ENCODE measurements at places on chromosomes 2 and 18.
A peak's percentile ranks its signal among the peaks of the same experiment; 100 is the strongest.

GRCh38 chr18:58615140-58616132 lies 13.5 kb downstream of the ALPK2 start:
- DNase-seq, result no peak

- peak; percentile 64 for DNase-seq
Measured at GRCh38 chr2:160054984-160055725, 7.3 kb downstream of the PLA2R1 start.

GRCh38 chr2:152093464-152093863 lies 5.4 kb downstream of the CACNB4 start:
- DNase-seq, result no peak

GRCh38 chr2:102979429-102979828 lies 217.6 kb downstream of the TMEM182 start:
- no peak for DNase-seq

- DNase-seq, result no peak
Measured at GRCh38 chr2:220614064-220614463, 958.0 kb downstream of the EPHA4 start.

GRCh38 chr2:147353072-147353381 lies 491.8 kb upstream of the ACVR2A start:
- DNase-seq, result no peak

- DNase-seq, result no peak
Measured at GRCh38 chr2:53445383-53446070, 322.1 kb upstream of the CHAC2 start.

DNA sequence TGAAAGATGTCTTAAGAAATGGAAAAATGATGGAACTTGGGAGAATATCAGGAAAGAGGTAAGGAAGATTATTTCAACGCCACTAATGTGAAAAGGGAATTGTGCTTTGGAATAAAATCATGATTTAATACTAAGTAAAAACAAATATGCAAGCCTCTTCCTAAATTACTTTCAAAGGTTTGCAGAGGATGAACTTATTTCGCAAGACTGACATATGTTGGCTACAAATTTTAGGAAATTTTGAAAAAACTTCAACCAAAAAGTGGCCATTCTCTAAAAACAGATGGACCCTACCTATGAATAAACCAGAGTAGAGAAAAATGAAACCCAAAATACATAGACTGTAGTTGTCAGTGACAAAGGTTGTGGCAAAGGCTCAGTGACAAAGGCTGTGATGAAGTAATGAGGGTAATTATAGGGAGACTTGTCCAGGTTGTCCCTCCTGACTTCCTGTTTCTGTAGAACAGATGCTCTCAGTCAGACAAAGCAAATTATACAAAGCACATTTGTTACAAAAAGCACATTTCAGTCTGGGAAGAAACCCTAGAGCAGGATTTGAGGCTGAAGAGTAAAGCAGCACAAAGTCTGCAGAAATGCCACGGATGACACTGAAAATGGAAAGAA lies 39.5 kb downstream of the SFT2D3 start:
- DNase-seq, result no peak

DNA sequence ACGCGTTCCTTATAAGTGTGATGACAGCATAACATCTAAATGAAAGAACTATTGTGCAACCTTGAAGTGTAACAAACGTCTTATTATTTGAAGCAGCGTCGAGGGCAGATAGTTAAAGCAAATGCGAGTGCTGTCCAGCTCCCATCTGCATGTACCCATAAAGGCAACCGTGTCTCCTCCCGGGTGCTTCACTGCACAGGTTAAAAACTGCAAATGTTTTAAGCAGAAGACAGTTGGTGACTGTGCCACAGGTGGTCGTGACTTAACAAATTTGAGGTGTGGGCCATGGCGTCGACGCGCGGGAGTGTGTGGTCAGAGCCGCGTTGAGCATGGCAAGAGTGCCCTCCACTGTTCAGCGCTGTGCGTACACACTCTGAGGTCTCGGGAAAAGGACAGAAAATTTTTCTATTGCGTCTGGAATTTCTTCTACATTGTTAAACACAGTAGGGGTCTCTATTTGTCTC lies 6.4 kb downstream of the SALL3 start:
- DNase-seq, result peak; percentile 8

DNA sequence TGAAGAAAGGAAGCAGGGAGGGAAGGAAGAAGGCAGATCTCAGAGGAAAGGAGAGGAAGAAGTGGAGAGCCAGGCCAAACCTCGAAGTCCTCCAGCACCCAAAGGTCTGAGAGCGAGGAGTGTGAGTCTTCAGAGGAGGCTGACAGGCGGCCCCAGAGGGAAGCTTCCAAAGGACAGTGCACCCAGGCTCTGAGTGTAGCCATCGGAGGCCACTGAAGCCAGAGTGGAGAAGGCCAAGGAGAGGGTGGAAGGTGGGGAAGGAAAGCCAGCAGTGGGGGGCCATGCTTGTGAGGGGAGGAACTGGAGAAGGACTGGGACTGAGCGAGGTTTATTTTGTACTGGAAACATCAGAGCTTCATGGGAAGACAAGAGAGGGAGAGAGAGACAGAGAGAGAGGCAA lies 6.0 kb downstream of the ATP6V1B1 start:
- DNase-seq, result no peak

GRCh38 chr2:187168720-187169713 lies 279.0 kb downstream of the CALCRL start:
- DNase-seq, result peak; percentile 75

- DNase-seq, result no peak
Measured at GRCh38 chr2:213119061-213119809, 32.2 kb downstream of the IKZF2 start.

DNA sequence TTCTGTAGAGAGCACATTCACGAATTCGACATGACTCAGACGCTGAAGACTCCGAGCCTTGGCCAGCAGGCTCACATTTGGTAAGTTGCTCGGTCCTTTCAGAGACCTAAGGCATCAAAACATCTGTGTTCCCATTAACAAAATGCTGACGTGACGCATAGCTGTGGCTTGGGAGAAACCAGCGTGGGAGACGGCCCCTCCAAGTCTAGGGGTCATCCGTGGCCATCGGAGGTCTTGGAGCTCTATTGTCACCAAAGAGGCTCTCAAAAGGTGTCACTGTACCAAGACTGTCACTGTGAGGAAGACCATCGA lies 14.9 kb downstream of the FBLN7 start:
- DNase-seq, result no peak

DNA sequence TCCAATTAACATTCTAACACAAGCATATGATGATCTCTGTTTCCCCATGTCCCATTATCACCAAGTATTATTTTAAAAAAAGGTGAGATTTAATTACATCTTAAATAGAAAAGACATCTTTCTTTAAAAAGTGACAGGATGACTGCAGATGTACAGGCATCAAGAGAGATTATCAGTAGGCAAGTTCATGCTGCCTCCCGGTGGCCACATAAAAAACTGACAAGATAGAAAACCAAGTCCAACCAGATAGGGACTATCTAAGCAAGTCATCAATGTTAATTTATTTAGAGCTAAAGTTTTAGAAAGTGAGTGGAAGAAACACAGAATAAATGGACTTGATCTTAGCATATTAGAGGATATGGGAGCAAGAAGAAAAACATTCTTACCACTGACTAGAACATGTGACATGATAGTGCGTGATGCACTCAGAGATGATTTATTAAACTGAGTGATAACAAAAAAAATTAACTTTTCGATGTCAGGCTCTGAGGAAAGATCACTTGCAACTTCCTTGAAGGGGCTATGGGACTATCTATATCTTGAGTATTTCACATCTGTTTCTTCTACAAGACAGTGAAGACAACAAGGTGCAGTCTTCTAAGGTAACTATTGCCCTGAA lies 5.4 kb upstream of the TDRD15 start:
- peak; percentile 59 for DNase-seq

DNA sequence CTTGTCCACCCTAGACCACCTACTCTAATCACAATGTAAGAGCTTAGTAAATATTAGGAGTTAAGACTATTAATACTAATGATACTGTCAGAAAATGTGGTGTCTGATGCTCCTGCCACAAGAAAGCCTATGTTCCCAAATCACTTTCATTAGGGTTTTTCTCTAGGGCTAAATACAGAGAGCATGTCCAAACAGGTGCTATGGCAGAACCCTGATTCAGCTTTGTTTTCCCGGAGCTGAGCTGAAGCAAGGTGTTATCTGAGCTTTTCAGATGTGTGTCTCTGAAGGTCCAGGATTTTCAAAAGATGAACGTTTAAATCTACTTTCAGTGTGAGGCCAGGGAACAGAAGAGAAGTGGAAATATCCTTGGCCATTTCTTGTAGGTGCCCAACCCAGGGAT lies 40.6 kb downstream of the CPO start:
- no peak for DNase-seq

- no peak for DNase-seq
Measured at GRCh38 chr2:28325173-28325566, 67.5 kb upstream of the FOSL2 start.

DNA sequence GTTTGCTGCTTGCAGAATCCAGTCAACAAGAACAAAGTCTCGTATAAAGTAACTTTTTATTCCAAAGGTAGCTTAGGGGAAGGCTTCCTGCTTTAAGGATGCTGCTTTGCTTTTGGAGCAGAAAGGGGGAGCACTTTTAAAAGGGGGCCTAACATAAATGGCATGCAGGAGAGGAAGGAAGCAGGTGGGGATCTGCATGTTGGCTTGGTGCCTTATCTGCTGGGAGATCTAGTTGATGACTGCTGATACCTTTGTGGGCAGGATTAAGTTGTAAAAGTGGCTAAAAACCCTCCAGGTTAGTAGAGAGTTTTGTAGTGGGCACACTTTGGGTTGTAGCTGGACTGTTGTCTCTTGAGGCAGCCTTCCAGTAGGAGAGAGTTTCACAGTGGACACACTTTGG lies 22.5 kb downstream of the UBR3 start:
- DNase-seq, result no peak

GRCh38 chr2:157413326-157414035 lies 30.4 kb downstream of the CYTIP start:
- no peak for DNase-seq

DNA sequence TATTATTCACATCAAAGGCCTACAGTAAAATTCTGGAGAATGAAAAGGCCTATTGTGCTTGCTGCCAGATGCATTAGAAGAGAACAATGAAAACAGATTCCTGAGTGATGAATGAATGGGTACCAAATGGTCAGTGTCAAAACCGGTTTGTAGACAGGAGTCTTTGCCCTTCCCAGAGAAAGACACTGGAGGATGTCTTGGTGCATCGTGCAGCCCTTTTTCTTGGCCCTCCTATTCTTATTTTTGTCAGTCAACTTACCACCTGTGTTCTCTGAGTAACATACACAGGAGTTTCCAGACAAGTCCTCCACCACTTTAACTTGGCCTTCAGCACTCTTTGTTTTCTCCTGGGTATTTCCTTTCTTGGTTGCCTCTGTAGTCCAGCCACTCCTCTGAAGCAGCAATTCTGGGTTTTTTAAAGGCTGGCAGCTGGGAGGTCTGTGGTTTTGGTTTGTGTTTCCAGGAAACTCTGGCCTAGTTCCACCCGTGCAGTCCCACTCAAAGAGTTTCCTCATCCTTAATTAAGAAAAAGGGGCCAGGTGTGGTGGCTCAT lies 29.4 kb downstream of the PSTPIP2 start:
- no peak for DNase-seq

- DNase-seq, result no peak
Measured at GRCh38 chr2:65300761-65301711, 73.4 kb downstream of the ACTR2 start.

DNA sequence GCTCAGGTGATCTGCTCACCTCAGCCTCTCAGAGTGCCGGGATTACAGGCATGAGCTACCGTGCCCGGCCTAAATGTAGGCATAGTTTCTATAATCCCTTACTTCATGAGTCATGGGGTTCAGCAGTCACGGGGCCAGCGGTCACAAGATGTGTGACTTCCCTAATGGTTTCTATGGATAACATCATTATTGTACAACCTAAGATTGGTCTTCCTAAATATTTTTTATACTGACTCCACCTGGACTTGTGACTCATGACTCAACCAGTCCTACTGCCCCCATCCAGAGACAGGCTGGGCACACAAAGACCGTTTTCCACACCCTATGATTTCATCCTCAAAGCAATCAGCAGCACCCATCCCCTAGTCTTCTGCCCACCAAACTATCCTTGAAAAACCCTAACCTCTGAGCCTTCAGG lies 15.9 kb downstream of the FAM210A start:
- DNase-seq, result no peak

GRCh38 chr18:47184419-47185050 lies 8.4 kb upstream of the IER3IP1 start:
- peak; percentile 10 for DNase-seq

DNA sequence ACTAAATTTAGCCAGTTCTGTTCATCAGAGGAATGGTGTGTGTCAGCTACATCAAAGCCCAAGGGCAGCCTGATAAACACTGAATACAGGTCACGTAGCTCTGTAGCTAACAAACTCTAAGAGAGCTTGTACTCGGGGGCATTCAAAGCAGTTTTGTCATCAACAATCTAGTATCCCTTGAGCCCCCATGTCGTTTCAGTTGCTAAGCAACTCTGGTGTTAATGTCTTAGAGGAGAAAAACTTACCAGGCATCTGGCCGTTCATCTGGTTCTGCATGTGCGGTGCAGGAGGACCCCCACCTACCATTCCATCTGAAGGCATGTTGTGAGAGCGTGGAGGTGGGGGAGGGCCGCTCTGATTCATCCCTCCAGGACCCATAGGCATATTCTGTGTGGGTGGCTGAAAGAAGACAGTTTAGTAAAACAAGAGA lies 33.1 kb downstream of the SS18 start:
- DNase-seq, result no peak

- no peak for DNase-seq
Measured at GRCh38 chr2:72496479-72496878, 329.4 kb downstream of the EXOC6B start.

DNA sequence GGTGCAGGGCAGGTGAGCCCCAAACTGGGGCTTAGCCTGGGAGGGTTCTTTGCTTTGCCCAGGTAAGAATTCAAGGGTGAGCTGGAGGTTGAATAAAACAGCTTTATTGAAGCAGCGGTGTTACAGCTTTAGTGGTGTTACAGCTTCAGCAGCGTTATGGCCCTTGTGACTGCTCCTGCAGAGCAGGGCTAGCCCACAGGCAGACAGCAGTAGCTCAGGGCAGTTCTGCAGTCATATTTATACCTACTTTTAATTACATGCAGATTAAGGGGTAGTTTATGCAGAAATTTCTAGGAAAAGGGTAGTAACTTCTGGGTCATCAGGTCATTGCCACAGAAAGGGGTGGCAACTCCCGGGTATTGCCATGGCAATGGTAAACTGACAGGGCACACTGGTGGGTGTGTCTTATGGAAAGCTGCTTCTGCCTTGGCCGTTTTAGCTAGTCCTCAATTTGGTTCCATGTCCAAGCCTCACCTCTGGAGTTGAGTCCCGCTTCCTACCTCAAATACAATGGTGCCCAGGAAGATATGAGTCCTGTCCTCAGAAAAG lies 78.2 kb downstream of the THNSL2 start:
- no peak for DNase-seq
